ENCODE measurements at places on chromosomes 5 and 9.

DNA sequence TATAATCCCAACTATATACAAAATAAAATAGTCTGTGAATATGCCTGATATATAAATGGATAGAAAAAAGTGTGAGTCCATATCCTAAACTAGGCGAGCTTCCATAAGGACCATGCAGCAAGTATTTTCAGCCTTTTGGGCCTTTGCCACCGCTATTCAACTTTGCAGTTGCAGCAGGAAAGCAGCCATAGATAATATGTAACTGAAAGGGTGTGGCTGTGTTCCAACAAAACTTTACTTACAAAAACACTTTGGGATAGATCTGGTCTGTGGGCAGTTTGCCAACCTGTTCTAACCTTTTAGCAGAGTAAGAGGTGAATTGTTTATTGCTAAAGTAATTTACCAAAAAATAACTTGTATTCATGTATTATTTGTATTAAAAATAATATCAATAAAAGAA is 127.8 kb upstream of the GPR151 start:
- no peak for DNase-seq

GRCh38 chr5:14449052-14449661 is 132.4 kb upstream of the OTULINL start:
- peak; percentile 38 for DNase-seq

GRCh38 chr9:71509054-71509453 is 259.3 kb downstream of the CEMIP2 start:
- DNase-seq: no peak

DNA sequence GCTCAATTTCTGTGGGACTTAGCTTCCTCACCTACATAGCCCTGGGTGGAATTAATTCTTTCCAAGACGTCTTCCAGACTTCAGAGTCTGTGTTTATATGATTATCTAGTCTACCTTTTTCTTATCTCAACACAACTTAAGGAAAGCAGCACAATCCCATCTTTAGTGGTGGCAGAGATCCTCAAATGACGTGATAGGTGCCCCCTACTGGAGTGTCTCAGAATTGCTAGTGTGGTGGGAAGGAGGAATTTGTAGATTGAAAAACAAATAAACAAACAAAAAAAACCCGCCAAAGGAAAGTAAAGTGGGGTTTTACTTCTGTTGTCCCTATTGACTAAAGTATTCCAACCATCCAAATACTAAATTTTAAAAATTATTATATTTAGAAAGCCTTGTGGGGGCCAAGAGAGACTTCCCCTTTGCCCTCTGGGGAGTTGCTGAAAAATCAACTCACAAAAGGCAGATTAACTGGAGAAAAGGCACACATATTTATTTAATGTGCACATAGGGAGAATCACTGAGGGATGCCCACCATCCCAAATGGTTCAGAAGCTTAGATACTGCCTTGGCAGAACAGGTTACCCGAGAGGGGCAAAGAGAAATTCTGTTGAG is 283.3 kb downstream of the TMEM167A start:
- DNase-seq: peak; percentile 32

DNA sequence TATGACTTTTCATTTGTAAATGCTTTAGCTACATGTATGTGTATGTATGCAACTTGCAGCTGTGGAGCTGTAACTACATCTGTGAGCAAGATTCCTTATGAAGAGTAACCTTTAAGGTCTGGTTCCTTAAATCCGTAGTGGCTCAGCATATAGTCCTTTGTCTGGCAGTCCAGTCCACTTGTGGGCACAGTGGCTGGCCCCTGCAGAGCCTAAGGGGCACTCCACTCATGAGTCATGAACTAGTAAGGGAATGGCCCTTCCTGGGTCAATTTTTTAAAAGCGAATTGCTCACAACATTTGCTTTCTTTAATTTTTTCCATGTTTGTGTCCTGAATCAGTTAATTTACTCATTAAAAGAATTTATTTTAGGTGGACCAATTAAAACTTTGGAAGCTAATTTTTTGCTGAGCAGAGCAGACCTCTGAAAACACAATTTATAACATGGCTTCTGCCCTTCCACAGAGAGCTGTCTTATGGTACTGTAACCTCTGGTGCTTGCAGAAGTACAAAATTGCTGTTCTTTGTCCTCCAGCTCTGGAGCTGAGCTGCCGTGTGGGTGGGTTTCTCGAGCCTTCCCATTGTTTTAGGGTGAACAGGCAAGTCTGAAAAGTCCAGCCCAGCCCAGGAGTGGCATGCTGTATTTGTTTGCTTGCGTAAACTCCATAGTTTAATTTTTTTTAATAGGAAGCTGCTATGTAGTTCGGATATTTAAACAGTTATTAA is 110.1 kb downstream of the MVB12B start:
- DNase-seq: no peak

DNA sequence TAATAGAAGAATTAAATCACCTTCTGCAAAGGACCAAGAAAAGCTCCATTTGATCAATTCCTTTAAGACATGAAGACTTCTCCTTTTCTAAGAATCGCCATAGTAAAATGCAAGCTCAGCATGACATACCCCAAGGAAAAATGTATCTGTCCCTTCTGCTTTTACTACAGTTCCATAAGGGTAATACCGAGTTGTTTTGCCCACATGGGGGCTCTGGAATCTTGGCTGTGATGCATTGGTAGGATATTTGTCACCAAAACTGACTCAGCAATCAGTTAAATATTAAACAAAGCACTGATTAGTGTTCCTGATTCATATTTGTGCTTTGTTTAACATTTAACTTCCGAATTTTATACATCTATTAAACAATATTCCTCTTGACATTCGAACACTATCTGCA is 24.3 kb upstream of the KCNIP1 start:
- DNase-seq: peak; percentile 47

DNA sequence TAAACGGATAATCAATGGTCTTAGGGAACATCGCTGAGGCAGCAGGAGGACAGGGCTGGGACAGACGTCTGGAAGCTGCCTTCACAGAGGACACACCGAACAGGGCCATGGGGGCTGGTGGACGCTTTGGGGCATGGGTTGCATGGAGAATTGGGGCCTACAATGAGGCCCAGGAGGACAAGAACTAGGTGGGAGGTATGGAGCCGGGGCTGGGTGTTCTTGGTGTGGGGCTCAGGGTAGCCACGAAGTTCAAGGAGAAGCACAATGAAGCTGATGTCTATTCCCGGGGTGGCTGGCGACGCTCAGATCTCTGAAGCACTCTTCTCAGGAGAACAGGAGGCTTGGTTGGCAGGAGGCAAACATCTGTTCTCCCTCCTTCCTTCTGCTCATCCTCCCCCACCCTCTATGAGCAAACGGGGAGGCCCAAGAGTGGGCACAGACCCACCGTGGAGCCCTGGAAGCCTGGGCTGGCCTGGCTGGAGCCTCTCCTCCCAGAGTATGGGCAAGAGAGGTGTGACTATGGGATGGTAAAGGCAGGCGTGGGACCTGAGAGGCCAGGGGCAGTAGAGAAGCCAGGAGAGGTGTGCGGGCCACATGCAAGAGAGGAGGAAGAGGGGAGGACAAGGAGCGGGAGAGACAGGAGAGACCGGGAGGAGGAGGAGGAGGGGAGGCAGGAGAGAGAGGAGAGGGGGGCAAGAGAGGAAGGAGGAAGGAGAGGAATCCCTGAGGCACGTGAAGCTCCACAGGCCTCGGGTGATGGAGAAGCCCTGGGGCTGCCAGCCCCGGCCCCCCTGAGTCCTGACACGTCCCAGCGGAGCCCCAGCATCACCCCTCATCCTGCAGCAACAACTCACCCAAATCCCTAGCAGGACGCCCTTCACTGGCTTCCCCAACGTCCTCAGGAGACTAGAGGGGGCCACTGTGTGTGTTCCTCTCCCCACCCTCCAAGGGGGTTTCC is 159.1 kb downstream of the OLFM1 start:
- no peak for DNase-seq

- no peak for DNase-seq
Observed at GRCh38 chr5:163562071-163562470, 56.7 kb downstream of the MAT2B start.

DNA sequence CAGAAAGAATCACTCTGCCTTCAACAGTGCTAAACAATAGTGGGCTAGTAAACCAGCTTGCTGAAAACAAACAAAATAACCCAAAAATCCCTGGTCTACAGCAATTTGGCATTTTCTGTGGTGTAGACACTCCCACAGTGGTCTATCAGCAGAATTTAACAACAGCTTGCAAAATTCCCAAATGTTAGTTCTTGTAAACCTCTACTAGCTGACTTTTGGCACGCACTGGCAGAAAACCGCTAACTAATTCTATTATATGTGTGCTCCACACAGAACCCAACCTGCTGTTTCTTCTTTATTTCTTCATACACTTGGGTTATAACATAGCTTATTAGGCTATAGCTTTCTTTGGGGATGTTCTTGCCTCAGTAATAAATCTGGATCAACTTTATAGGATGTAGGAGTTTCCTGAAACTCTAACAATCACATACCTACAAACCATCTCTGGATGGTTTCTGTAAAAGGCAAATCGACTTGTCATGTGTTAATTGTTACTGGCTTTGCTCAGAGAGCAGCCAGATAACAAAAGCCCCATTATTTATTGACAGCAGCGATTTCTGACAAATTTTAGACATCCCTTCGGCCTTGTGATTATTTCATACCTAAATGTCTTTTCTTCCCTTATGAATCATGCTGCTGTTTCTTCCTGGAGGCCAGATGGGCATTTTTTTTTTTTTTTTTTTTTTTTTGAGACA is 82.7 kb upstream of the NAA35 start:
- no peak for DNase-seq

GRCh38 chr9:14497476-14497875 is 183.5 kb upstream of the NFIB start:
- no peak for DNase-seq

DNA sequence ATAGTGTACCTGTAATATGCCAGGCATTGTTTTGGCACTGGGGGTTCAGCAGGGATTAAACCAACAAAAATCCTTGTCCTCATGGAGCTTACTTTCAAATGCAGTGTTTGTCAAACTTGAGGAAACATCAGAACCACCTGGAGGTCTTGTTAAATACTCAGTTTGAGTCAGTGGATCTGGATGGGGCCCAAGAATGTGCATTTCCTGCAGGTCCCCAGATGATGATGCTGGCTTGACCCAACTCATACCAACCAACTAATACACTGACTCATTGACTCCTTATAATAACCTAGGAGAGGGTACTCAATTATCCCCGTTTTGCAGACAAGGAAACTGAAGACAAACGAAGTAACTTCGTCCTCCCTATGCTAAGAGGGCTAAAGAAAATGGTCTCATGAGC is 11.3 kb downstream of the WWC1 start:
- DNase-seq: peak; percentile 19

DNA sequence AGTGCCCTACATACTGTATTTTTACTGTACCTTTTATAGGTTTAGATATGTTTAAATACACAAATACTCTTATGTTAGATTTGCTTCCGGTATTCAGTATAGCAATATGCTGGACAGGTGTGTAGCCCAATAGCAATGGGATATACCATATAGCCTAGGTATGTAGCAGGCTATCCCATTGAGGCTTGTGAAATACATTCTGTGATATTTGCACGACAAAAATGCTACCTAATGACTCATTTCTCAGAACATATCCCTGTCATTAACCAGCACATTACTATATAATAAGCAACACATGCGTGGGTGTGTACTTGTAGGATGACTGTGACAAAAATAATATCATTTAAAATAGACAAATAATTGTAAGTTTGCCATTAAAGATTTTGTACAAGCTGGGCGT is 208.8 kb downstream of the MRPS30 start:
- DNase-seq: no peak

DNA sequence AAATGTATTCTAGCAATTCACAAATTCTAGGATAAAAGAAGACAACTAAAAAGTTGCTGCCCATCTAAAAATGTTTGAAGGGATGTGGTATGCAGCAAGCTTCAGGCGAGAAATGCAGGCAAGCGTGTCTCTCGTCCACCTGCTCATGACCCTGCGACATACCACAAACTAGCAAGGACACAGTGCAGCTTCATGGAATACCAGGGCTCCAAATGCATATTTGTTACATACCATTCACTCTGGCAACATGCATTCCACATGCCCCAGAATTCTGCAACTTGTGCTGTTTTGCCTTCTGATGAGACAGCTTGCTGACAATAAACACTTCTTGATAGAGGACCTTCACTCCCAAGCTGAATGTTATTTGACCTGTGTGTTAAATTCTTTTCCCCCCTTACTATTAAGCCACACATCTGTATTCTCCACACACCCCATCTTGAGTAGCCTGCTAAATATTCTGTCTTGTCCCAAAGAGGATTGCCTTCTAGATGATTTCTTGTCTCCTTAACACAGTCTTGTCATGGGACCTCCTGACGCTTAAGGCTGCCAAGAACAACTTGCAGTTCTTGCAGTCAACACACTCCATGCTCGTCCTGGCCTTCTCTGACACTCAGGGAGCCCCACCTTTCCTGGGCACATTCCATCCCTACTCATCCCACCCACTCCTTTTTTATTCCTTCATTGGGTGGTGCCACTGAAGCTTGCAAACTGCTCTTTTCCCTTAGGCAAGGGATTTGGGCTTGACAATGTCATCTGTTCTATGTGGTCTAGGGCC is 340.5 kb downstream of the PIK3R1 start:
- no peak for DNase-seq

Measured in LoVo (cell line).